Activated naive CD4-positive, alpha-beta T cell treated with Interleukin-2 at 50 U/mL for 16 hours (primary cell): ENCODE measurements at places on chromosomes 7 and 10.

DNA sequence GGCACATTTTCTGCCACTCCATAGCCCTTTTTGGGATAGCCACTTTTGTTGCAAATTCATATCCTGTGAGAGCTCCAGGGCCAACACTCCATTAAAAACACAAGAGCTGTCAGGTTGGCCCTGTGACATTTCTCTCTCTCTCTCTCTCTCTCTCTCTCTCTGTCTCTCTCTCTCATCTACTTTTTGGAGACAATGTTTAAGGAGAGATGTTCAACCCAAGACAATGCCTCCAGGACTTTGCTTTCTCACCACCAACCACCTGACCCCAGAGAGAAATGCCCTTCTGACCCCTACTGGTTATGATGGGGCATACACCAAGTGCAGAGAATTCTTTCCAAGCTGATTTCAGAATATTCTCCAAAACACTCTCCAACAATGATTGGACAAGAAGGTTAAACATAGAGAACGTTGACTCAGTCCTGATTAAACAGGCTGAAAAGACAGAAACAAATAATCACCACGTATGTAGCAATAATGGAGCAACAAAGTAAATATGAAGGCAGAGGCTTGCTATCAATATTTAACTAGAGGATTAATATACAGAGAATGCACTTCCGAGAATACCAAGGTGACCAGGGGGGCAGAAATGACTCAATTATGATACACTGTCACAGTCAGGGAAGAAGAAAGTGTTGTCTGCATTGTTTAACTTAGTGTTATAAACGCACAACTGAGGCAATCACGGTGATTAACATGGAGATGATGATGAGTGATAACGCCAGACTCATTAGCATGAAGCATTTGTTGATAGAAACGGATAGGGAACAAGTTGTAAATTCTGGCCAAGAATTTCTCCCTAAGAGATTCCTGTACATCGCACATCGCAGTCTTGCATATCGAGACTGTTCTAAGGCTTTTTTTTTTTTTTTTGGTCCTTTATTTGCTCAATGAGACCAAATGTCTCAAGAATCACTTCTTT, 178.5 kb downstream of the NRP1 start:
- DNase-seq: peak; percentile 39

DNA sequence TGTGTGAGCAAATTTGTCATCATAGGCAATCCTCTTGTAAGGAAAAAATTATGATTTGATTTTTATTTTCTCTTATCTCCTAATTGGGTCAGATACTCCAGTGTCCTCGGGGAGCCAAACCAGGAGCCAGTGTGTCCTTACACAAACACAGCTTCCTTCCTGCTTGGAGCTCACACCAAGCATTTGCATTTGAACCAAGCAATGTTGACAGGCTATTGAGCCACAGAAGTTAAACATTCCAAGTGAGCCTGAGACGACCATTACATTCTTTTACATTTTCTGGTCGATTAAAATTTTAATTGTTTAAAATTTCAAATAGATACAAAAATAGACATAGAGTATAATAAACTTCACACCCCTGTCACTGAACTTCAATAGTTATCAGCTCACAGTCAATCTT, 194.8 kb downstream of the CFTR start:
- DNase-seq: no peak

DNA sequence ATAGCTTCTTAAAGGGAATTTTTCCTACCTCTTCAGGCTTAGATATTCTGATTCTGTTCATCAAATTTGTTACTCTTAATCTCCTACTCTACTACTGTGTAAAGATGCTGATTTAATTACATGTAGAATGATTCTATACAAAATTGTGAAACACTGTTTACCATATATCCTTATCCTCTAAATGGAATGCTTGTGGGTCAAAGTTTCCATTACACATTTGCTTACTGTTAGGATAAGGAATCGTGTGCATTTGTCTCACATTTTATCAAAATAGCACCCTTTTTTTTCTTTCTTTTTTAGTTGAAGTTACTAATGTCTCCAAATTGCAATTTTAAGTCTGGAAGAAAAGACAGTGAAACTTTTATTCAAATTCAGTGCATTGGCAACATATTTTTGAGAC, 65.3 kb downstream of the TFEC start:
- no peak for DNase-seq

- DNase-seq: no peak
Measured at GRCh38 chr10:6082496-6083395, 6.1 kb upstream of the RBM17 start.

DNA sequence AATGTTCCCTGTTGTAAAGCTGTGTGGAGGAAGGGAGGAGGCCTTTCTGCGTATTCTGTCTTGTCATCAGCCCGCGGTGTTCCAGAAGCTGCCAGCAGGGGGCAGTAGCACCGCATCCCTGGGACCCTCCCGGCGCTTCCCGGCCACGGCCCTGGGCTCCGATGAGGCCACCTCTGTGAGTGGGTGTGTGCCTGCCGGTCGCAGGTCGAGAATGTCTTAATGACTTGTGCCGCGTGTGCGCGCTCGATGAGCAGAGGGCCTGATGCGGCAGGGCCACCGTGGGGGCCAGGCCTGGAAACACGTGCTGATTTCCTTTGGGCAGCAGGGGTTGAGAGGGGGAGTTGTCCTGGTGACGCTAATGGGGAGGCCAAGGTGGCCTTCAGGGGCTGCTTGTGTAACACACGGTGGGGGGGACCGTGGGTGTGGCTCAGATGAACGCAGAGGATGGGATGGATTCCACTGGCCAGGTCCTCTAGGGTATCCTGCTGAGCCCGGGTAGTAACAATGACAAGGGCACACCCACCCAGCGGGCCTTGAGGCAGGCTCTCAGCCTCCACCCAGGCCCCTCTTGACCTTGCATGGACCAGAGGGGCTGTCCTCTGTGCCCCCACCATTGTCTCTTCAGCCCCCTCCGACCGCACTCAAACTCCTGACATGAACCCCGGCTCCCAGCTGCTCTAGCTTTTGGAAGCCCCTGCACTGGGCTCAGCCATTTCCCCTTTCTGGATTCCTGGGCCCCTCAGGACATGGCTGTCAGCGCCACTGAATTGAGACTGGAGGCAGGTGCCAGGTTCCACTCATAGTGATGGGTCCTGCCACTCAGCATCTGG, 135.9 kb upstream of the PODXL start:
- peak; percentile 29 for DNase-seq

GRCh38 chr10:79555354-79556309, 4.6 kb downstream of the SFTPA2 start:
- DNase-seq: no peak

DNA sequence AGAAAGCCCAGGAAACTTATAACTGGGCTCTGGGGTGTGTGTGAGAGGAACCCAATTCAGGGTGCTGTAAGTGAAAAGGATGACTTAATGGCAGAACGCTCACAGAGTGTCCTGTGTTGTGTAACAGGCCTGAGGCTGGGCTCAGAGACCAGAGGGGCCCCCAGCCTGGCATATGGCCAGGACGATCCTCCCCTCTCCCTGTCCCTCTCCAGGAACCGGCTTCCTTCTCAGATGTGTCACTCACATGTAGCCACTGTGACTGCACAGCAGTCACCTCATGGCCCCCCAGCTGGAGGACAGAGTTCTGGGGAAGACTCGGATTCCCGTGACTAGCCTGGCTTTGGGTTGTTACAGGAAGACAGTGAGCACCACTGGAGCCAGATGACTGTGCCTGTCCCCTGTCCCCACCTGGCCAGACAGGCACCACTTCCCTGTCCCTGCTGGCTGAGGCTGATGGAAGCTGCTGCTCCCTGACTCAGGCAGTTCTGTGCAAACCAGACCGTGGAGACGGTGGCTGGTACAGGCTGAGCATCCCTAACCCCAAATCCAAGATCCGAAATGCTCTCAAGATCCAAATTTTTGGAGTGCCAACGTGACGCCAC, 220.5 kb downstream of the MLLT10 start:
- DNase-seq: no peak

- no peak for DNase-seq
Measured at GRCh38 chr7:52961084-52961483, 74.3 kb upstream of the POM121L12 start.

DNA sequence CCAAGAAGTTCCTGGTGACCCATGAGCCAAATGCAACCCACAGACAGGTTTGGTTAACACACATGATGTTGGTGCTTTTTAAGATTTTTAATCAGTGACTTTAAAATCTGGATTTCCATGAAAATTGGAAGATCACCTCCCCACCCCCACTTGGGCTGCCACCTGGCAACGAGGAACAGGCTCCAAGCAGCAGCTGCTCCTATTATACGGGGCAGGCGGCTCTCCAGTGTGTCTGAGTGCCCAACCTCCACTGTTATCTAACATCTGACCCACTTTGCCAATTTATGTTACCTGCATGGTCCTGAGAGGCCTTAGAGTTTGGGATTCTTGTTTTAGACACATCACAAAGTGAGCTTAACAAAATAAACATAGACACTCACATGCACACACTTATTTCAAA, 56.4 kb downstream of the SGMS1 start:
- no peak for DNase-seq

DNA sequence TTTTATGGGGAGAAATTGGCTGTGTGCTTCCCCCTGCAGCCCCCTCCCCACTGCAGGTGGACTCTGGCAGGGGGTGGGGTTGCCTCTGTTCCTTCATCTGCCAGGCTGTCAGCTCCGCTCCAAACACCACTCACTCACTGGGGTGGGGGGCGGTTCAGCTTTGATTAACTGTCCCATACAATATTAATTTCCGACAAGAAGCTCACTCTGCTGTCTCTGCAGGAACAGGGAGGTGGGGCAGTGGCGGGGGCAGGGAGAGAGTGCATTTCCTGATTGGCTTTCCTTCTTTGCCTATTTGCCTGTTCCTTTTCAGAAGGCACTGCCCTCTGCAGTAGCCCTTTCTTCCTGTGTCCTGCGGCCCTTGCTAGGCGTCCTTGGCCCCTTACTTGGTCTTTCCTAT, 500.8 kb downstream of the PLXNA4 start:
- no peak for DNase-seq

- DNase-seq: no peak
Measured at GRCh38 chr10:71589617-71590551, 129.7 kb downstream of the C10orf105 start.
